ENCODE measurements at places on chromosomes 12 and 14.
A peak's percentile ranks its signal among the peaks of the same experiment; 100 is the strongest.

- peak within 1 kb of the TSS; percentile 81 for H3K4me3 ChIP-seq
- H3K27ac ChIP-seq = peak within 1 kb of the TSS; percentile 33
- no peaks in the 10 kb centered on the region for H3K27me3 ChIP-seq
- DNase-seq = peak; percentile 91
- H3K4me1 ChIP-seq = 0 out of 2 replicates have a peak, but pooled peaks cover 3% of the 10 kb centered on the region
Measured at GRCh38 chr12:59595883-59596540, at the start of gene SLC16A7. SLC16A7 (plus strand) TSS chr12:59596029; CDS start chr12:59704802, 108,773 bp downstream.

GRCh38 chr12:94952325-94952724, 51.2 kb downstream of the NDUFA12 start:
- no peak for DNase-seq
- H3K4me1 ChIP-seq = no peaks in the 10 kb centered on the region
- no peak overlapping the region for H3K27ac ChIP-seq
- H3K4me3 ChIP-seq = no peak overlapping the region

GRCh38 chr14:50045039-50045711, 71.2 kb downstream of the VCPKMT start:
- H3K27ac ChIP-seq = no peak overlapping the region
- no peaks in the 10 kb centered on the region for H3K36me3 ChIP-seq
- no peak overlapping the region for H3K4me3 ChIP-seq
- no peaks in the 10 kb centered on the region for H3K27me3 ChIP-seq
- peak; percentile 16 for DNase-seq

GRCh38 chr12:29427964-29428363, 47.0 kb upstream of the ERGIC2 start:
- no peaks in the 10 kb centered on the region for H3K36me3 ChIP-seq
- H3K4me3 ChIP-seq = no peak overlapping the region
- no peaks in the 10 kb centered on the region for H3K4me1 ChIP-seq
- DNase-seq = peak; percentile 47

- peaks cover 6% of the 10 kb centered on the region for H3K4me1 ChIP-seq
- H3K36me3 ChIP-seq = no peaks in the 10 kb centered on the region
- DNase-seq = no peak
- no peak overlapping the region for H3K4me3 ChIP-seq
- 0 out of 2 replicates have a peak, but pooled peaks cover 3% of the 10 kb centered on the region for H3K27me3 ChIP-seq
Measured at GRCh38 chr12:49809906-49810389, 18.3 kb downstream of the NCKAP5L start.

DNA sequence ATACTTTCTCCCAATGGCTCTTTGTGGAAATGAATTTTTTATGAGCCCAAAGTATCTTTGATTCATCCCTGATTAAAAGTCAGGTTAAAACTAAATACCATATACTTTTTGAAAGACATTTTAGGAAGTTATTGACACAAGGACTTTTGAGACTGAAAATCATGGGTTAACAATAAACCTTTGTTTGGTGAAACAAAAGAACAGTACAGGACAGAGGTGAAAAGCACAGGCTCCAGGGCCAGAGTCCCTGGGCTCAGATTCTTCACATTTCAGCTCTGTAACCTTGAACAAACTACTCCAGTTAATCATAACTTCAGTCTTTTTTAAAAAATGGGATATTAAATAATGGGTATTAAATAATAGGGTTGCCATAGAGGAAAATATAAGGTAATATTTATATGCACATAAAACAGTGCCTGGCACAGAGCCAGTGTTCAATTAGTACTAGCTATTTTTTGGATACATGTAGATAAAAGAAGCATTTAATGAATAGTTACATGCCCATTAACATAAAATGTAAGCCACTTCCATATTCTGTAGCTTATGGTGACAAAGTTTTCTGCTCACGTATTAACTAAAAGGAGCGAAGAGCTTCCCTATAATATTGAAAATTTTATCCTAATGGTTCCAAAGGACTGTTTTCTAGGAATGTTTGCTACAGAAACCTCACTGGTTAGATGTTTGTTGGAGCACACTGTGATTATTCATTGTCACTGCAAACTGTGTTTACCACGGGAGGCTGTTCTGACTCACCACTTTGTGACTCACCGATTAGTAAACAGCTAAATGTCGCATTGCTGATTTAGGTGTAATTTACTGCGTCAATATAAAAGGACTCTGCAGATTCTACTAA, 255.4 kb downstream of the DAD1 start:
- no peaks in the 10 kb centered on the region for H3K4me1 ChIP-seq
- no peaks in the 10 kb centered on the region for H3K36me3 ChIP-seq
- no peak overlapping the region for H3K27ac ChIP-seq
- no peaks in the 10 kb centered on the region for H3K27me3 ChIP-seq
- no peak overlapping the region for H3K4me3 ChIP-seq

- H3K27me3 ChIP-seq = no peaks in the 10 kb centered on the region
- H3K4me3 ChIP-seq = no peak overlapping the region
- no peaks in the 10 kb centered on the region for H3K36me3 ChIP-seq
Measured at GRCh38 chr14:44866770-44867169, 95.0 kb downstream of the KLHL28 start.

DNA sequence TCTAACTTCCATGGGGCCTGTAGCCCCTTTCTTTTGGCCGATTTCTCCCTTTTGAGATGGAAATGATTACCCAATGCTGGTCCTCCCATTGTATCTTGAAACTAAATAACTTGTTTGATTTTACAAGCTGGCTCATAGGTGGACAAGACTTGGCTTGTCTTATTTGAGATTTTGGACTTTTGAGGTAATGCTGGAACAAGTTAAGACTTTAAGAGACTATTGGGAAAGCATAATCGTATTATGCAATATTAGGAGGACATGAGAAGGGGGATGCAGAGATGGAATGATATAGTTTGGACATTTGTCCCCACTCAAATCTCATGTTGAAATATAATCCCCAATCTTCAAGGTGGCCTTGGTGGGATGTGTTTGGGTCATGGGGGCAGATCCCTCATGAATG, 49.2 kb upstream of the LYZ start:
- no peaks in the 10 kb centered on the region for H3K36me3 ChIP-seq
- no peak overlapping the region for H3K4me3 ChIP-seq
- no peaks in the 10 kb centered on the region for H3K4me1 ChIP-seq
- H3K27me3 ChIP-seq = no peaks in the 10 kb centered on the region
- no peak for DNase-seq

GRCh38 chr14:106120101-106120500, 593.7 kb downstream of the TMEM121 start:
- no peak overlapping the region for H3K4me3 ChIP-seq
- H3K27ac ChIP-seq = no peak overlapping the region
- H3K36me3 ChIP-seq = no peaks in the 10 kb centered on the region
- H3K27me3 ChIP-seq = no peaks in the 10 kb centered on the region
- DNase-seq = no peak
- H3K4me1 ChIP-seq = no peaks in the 10 kb centered on the region

- no peaks in the 10 kb centered on the region for H3K27me3 ChIP-seq
- DNase-seq = peak; percentile 84
- H3K36me3 ChIP-seq = no peaks in the 10 kb centered on the region
- H3K27ac ChIP-seq = peak overlapping the region; percentile 77
- no peak overlapping the region for H3K4me3 ChIP-seq
Measured at GRCh38 chr12:70831543-70831942, 89.0 kb downstream of the PTPRR start.

DNA sequence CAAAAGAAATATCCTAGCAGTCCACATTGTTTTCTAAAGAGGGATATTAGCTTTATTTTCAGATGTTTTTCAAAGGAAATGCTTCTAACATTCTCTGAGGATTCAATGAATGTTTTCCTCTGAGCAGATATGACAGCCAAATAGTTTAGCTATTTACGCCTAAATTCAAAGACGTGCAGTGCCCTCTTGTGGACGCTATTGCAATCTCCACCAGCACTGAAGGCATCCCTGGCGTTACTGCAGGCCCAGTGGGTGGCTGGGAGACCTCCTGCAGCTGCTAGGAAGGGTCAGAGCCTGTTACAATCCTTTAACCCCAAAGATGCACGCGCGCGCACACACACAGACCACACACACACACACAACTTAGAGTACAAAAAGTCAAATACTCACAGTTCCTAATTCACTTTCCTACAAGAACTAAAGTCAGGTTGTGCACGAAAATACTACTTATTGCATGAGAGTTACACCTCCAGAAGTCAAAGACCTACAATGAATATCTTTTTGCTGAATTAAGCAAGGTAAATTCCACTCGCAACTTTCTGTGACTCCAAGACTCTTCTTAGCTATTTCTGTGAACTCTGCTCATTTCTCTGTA, 589.3 kb upstream of the TMEM132C start:
- no peaks in the 10 kb centered on the region for H3K4me1 ChIP-seq
- H3K27ac ChIP-seq = no peak overlapping the region
- H3K4me3 ChIP-seq = no peak overlapping the region
- DNase-seq = peak; percentile 73
- H3K27me3 ChIP-seq = no peaks in the 10 kb centered on the region

DNA sequence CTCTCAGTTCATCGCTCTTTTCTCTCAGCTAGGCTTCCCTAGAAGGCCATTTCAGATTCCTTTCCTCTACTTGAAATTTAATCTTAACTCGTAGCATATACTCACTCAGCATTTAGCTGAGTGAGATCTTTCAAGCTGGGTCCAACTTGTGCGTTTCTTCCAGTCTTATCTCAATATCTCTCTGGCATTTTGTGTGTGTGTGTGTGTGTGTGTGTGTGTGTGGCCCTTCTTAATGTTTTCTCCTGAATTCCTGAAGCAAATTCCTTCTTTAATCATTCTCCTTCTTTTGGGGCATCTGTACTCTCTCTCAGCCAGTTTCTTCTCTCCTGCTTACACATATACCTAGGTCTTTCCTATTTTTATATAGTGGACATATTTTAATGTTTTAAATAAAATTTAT, 129.1 kb downstream of the KITLG start:
- no peaks in the 10 kb centered on the region for H3K36me3 ChIP-seq
- DNase-seq = no peak
- no peak overlapping the region for H3K4me3 ChIP-seq
- no peak overlapping the region for H3K27ac ChIP-seq

DNA sequence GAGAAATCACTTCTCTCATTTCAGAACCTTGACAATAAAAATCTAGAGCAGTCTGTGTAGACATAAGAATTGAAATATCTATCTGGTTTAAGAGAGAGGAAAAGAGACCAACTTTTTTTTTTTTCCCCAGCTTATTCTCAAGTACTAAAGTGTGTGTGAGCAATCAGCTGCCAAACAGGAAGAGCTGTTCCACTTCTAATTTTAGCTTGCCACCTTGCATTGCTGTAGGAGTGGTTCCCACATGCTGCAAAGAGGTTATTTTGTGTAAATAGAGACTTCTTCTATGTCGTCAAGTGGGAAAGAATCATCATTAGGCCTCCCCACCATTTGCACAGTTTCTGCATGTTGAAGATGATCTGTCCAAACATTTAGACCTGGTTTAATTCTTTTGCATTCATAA, 142.6 kb downstream of the NPAS3 start:
- no peaks in the 10 kb centered on the region for H3K4me1 ChIP-seq
- peak; percentile 6 for DNase-seq
- no peak overlapping the region for H3K27ac ChIP-seq

GRCh38 chr12:115450710-115451109, 766.7 kb upstream of the TBX3 start:
- no peak overlapping the region for H3K4me3 ChIP-seq
- H3K27ac ChIP-seq = no peak overlapping the region
- H3K36me3 ChIP-seq = no peaks in the 10 kb centered on the region
- no peak for DNase-seq
- H3K4me1 ChIP-seq = no peaks in the 10 kb centered on the region

DNA sequence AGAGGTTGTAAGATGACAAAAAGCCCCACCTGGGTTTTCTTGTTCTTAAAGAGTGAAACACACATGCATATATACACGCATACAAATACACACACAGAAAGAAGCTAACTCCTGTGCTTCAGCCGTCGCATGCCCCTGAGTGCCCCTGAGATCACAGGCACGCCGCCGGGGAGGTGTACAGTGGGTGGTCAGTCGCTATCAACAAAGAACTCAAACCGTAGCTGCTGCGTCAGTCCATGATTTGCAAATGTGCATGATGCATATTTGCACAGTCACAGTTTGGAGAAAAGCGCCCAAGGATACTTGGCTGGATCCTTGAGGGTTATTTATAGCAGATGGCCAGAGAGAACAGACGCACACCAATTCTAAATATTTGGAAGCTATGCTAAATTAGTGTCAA, 206.9 kb downstream of the TMEM132D start:
- no peak overlapping the region for H3K27ac ChIP-seq
- H3K4me3 ChIP-seq = no peak overlapping the region
- H3K36me3 ChIP-seq = no peaks in the 10 kb centered on the region

- DNase-seq = no peak
- H3K27me3 ChIP-seq = no peaks in the 10 kb centered on the region
- no peaks in the 10 kb centered on the region for H3K36me3 ChIP-seq
- H3K27ac ChIP-seq = no peak overlapping the region
Measured at GRCh38 chr14:105388110-105388951, 10.0 kb upstream of the TEX22 start.

DNA sequence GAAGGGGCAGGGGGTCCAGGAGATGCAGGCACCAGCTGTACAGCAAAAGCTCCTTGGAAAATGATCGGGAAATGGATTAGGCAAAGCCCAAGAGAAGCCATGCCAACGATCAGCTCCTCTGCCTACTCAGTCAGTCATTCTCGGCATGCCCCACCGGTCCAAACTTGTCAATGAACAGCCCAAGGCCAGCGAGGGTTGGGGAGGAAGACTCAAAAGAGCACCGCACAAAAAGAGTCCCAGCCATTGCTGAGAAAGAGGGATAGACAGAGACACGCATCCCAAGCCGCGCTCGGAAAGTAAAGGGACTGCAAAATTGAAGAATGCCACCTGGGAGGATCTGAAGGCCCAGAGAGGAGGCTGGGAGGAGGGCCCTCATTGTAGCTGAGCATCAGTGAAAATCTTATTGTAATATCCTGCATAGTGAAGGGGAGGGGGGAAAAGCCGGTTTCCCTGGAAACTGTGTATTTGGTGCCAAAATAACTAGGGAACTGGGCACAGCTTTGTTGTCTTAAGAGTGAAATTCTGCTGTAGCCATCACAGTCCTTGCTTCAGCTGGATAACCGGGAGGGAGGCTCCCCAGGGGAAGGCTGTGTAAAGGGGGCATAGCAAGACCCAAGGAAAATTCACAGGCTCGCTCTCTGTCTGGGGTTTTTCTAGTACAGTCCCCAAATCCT, 4.7 kb downstream of the KDM2B start:
- no peaks in the 10 kb centered on the region for H3K36me3 ChIP-seq
- H3K27me3 ChIP-seq = no peaks in the 10 kb centered on the region
- no peak overlapping the region for H3K4me3 ChIP-seq

DNA sequence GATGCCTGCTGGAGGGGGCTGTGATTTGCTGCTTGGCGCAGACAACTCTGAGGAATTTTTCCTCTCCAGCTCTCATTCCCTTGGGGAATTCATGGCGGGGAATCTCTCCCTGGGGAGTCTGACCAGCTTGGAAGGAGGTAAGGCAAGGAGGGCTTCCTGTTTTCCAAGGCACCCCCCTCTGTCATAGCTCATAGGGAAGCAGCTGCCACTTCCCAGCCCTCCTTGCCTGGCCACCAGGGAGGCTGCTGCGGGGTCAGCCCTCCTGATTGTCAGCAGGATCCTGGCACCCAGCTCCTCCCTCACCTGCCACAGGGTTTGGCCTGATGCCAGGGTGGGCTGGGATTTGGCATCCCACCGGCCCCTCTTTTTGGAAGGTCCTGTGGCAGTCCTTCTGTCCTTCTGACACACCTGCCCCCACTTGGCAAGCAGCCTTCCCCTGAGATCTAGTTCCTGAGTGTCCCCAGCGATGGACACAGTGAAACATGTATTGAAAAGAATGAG, 74.9 kb downstream of the TSPAN9 start:
- no peaks in the 10 kb centered on the region for H3K36me3 ChIP-seq
- H3K4me1 ChIP-seq = no peaks in the 10 kb centered on the region
- no peak overlapping the region for H3K4me3 ChIP-seq
- H3K27me3 ChIP-seq = peaks cover 86% of the 10 kb centered on the region
- no peak overlapping the region for H3K27ac ChIP-seq

All from MM.1S (cell line).